ENCODE measurements at places on chromosomes 6 and 20.

DNA sequence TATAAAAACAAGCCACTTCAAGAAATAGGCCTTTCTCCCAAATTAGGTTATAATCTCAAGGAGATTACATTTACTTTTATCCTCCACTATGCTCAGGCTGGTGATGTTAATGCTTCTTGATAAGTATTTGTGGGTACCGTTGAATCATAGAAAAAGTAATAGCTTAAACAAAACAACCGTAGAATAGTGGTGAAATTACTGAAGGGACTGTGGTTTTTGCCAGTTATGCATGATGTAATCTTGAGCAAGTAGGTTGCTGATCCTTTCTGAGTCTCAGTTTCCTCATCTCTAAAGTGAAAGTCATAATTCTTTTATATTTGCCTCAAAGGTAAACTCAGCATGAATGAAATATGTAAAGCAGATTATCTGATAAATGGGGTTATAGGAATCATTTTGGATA lies 187.3 kb upstream of the JAG1 start:
- no peak for DNase-seq

- no peak for DNase-seq
Observed at GRCh38 chr6:40720375-40720748, 133.2 kb upstream of the LRFN2 start.

GRCh38 chr6:55937261-55937947 lies 62.0 kb upstream of the BMP5 start:
- no peak for DNase-seq

- DNase-seq: no peak
Observed at GRCh38 chr6:8658416-8658815, 223.1 kb upstream of the SLC35B3 start.

- no peak for DNase-seq
Observed at GRCh38 chr6:147833607-147834006, 325.1 kb downstream of the SAMD5 start.

All from fibroblast of skin of left quadriceps (primary cell).